GM03348 (cell line): ENCODE measurements at places on chromosomes 2 and 18.

DNA sequence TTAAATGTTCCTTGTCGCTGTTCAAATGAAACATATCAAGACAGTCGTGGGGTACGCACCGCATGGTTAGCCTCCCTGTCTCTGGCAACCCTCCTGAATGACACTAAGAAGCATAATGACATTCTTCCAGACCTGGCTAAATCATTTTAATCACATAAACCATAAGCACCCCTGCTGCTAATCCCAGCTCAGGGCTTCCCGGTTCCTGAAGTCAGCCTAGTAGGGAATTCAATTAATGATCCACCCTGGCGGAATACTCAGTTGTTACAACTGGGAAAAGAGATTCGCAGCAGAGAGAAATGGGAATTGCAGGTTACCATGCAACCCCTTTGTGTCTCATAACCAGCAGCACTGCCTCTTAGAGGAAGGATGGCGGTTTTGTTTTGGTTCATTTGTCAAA is 200.8 kb upstream of the AGAP1 start:
- no peak for DNase-seq

- DNase-seq: peak; percentile 32
Measured at GRCh38 chr2:17877811-17878280, 621 bp upstream of the KCNS3 start.

DNA sequence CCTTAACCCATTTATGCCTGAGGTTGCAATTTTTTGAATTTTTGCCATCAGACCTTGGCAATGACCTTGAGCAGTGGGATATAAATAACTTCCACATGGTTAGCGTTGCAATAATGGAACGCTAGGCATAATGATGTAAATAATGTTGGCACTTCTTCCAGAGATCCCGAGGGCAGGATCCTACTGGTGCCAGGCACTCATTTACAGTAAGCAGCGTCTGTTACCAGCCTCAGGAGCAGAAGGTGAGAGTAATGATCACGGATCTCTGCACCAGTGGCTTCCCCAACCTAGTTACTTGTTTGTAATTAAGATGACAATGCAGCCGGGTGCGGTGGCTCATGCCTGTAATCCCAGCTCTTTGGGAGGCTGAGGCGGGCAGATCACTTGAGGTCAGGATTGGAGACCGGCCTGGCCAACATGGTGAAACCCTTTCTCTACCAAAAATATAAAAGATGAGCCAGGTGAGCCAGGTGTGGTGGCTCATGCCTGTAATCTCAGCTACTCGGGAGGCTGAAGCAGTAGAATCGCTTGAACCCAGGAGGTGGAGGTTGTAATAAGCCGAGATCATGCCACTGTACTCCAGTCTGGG is 41.9 kb downstream of the CPO start:
- no peak for DNase-seq

DNA sequence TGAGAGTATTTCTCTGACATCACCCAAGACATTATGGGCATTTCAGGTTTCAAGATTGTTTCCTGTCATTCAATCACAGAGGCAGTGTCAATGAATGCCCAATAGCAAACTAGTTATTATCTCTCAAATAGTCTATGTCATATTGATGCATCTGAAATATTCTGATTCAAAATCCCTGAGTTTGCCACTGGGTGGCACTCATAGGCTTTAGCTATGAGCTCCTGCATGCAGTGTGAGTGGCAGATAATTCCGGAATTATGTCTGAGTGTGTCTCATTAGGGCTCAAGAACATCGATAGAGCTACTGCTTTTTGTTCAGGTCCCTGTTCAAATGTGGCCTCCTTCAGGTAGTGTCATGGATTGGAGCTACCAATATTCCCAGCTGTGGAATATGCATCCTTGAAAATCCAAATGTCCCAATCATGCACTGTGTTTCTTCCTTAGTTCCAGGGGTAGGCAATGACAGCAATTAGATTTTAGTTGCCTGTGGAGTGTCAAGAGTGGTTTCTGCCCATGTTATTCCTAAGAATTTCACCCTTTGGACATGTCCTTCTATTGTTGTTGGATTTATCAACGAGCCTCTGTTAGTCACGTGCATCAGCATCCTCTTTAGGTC is 7.8 kb upstream of the OR6B3 start:
- DNase-seq: peak; percentile 72

GRCh38 chr2:107992069-107992468 is 5.7 kb downstream of the SLC5A7 start:
- DNase-seq: no peak

GRCh38 chr2:10256515-10257031 is 46.1 kb upstream of the HPCAL1 start:
- DNase-seq: no peak

DNA sequence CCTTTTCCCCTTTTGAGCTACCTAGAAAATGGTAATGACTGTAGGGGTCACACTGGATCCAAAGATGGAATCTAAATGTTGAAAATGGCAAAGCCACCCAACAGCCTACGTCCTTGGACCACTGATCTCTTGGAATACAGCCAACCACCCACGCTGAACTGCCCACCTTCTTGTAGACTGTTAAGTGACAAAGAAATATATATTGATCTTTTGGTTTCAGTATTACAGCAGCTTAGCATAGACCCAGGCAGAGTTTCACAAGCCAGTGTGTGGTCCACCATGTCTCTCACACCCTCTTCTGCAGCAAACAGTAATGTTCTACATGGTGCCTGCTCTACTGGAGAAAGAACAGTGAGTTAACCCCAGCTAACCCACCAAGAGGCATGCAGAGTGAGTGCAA is 20.2 kb downstream of the CACNB4 start:
- no peak for DNase-seq

GRCh38 chr2:59239146-59239545 is 998.0 kb upstream of the FANCL start:
- DNase-seq: no peak

DNA sequence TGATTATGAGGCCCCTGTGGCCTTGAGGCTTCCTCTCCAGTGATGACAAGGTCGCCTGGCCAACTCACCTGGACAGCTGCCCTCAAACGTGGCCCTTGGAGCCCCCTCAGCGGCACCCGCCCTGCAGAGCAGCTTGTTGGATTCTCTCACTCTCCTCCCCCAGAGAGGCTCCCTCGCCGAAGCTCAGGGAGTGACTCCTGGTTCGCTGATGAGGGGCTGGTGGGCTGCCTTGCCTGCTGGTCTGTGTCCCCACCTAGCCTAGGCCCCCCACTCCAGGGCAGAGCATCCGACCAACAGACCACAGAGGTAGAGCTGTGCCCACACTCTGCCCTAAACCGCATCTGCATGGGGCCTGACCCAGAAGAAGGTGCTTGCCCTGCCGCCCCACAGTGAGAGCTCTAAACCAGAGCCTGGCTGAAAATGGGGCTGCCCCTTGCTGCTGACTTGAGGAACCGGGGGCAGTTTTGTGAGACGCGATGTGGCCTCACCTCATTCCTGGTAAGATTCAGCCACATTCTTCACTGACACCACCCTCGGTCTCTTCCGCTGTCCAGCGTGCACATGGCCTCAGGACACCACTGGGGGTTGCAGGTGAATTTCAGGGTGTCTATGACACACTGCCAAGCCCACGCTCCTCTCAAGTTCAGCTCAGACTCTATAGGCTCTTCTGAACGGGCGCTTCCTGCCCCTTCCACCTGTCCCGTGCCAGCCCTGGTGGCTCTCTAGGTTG is 131.6 kb downstream of the CABLES1 start:
- no peak for DNase-seq

DNA sequence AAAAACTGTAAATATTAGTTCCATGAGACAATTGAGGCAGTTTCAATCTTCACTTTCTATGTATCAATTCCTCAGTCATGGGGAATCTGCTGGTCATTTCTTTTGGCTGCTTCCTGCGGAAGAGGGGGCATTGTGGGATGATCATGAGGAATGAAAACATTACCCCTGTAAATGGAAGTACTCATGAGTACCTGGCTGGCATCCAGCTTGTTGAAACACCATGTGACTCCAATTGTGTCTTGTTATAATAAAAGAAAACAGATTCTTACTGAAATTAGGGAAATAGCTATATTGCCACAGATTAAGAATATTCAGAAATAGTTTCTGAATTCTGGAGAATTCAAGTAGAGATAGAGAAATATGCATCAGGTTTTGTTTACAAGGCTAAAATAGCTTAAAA is 41.6 kb upstream of the GPR39 start:
- DNase-seq: no peak

- DNase-seq: no peak
Measured at GRCh38 chr2:181072486-181073235, 92.3 kb downstream of the UBE2E3 start.

DNA sequence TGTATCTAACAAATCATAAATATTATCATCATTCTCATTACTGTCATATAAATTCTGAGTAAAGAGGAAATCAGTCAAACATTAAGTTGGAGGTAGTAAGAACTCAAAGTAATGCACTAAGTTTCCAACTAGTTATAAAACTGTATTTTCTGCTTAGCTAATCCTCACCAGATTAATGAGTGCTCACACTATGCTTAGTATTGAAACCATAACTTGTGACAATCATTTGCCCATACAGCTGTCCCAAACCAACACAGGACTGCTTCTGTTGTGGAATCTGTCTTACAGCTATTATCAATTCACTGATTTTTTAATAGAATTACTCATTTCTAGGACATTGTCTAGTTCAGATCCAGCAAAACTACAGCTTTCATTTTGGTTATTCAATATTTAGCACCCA is 41.5 kb upstream of the TANK start:
- no peak for DNase-seq

DNA sequence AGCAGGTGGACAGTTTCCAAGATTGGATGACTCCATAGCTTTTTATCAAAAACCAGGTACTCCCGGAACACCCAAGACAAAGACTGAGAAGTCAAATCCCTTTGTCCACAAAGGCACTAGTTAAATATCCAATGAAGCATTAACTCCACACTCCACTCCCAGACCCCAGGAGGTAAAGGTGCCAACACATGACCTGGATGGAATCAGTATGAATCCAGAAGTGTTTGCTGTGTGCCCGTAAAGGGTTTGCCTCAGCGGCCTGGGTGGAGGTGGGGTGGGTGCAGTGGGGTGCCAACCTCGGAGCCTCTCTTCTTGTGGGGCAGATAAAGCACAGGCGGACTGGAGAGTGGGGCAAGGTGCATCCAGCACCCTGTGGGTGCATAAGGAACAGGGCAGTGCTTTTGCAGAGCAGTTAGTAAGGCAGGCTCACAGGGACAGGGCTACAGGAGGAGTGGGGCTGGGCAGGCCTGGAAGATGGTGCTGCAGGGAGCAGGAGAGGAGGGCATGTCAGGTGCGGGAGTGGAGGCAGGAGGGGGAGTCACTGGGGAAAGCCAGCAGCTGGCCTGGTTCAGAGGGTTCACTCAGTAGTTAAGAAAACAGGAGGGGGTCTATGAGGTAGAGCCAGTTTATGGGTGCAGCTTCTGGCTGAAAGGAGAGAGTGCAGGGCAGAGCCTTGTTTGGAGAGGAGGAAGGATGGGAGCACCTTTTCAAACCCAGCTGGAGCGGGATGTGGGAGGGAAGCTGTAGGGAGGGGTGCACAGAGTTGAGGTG is 208.4 kb upstream of the SMAD2 start:
- no peak for DNase-seq

- no peak for DNase-seq
Measured at GRCh38 chr2:107595285-107595684, 231.4 kb upstream of the RGPD4 start.

DNA sequence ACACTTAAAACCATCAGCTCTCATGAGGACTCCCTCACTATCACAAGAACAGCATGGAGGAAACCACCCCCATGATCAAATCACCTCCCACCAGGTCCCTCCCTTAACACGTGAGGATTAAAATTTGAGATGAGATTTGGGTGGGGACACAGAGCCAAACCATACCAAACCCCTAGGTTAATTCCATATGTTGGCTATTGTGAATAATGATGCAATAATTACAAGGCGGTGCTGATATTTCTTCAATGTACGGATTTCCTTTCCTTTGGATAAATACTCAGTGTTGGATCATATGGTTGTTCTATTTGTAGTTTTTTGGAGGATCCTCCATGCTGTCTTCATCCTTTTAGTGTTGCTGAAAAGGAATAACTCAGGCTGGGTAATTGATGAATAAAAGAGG is 652.1 kb upstream of the PKDCC start:
- DNase-seq: no peak

GRCh38 chr18:49223837-49224529 is 236.5 kb downstream of the DYM start:
- no peak for DNase-seq

GRCh38 chr2:10544252-10544651 is 96.1 kb upstream of the ODC1 start:
- no peak for DNase-seq

DNA sequence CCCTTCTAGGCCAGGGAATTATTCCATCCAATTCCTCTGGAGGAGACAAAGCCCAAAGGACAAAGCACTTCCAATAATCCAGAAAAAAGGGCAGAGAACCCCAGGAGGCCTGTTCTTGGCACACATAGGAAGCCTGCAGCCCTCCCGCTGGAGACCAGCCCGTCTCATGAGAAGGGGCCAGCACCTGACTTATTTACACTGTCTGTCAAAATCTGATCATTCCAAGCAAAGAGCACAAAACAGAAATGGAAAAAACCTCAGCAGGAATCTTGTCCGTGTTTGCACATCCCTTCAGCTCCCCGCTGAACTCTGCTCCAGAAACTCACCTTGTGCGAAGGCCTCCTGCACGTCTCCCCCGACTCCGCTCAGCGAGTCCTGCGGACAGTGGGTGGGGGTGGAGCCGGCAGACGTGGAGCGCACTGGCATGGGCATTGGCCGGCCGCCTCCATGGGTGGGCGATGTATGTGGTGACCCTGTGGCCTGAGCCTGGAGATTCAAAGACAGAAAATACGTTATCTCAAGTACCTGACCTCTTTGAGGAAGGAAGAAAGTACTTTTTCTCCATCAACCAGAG is 46.2 kb upstream of the DNMT3A start:
- DNase-seq: no peak

- DNase-seq: no peak
Measured at GRCh38 chr2:106983305-106983704, 97.3 kb upstream of the ST6GAL2 start.

DNA sequence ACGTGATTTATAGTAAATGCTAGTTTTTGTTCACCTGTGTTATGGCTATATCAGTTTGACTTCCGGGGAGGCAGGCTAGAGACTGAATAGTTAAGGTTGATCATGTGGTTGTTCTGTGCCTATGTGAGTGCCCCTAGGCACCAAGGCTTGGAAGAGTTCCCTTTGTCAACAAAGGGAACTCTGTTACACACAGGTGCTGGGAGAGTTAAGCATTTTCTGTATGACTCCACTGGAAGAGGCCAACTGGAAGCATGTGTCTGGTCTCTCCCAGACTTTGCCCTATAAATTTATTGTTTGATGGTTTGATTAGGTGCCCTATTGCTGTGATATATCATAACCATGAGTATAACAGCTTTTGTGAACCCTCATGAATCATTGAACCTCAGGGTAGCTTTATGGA is 63.8 kb downstream of the ARL6IP6 start:
- no peak for DNase-seq

GRCh38 chr2:29558097-29558496 is 363.3 kb downstream of the ALK start:
- no peak for DNase-seq

DNA sequence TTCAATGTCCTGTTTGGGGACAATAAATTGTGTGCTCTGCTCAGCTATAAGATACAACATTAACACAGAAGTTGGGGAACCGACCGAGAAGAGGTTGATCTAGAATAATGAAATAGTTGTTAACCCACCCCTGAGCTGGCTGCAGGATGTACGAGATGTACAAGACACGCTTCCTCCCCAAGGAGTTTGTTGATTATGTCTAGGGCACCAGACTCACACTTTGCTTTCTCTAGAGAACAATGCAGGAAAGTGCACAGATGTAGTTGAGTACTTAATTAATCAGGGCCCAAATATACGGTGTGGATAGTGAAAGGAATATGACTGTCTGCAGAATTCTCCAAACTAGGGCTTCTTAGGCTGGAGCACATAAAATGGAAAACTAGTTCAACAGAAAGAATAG is 415.2 kb upstream of the TNP1 start:
- no peak for DNase-seq

GRCh38 chr18:42107691-42108450 is 152.8 kb downstream of the PIK3C3 start:
- DNase-seq: no peak
